ENCODE measurements at places on chromosomes 2 and 18.

DNA sequence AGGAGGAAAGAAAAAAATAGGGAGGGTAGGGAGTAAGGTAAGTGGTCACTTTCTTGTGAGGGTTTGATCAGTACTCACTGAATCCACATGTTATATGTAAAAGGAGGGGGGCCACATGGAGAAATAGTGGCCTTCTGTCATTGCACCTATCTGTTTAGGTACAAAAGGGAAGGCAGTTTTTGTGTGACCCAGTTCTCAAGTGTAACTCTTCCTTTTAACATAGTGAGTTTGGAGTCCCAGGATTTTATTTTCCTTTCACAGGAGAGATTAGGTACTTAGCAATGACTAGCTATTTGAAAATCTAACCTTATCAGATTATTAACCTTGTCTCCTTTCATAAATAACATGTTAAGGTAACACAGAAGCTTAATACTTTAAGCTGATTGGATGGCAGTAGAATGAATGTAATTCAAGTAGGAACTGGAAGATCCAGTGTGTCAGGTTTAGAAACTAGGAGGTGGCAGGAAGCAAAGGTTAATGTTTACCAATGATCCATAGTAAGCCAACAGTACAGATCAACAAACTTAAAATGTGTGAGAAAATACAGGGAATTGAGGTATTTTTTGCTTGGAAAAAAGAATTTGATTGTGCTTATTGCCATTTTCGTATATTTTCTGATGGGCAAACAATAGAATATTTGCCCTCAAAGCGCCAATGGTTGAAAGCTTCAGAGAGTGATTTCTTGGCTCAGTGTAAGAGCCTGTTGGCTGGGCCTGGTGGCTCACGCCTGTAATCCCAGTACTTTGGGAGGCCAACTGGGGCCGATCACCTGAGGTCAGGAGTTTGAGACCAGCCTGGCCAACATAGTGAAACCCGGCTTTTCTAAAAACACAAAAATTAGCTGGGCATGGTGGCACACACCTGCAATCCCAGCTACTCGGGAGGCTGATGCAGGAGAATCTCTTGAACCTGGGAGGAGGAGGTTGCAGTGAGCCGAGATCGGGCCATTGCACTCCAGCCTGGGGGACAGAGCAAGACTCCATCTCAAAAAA, 11.3 kb downstream of the HNMT start:
- DNase-seq, result no peak

DNA sequence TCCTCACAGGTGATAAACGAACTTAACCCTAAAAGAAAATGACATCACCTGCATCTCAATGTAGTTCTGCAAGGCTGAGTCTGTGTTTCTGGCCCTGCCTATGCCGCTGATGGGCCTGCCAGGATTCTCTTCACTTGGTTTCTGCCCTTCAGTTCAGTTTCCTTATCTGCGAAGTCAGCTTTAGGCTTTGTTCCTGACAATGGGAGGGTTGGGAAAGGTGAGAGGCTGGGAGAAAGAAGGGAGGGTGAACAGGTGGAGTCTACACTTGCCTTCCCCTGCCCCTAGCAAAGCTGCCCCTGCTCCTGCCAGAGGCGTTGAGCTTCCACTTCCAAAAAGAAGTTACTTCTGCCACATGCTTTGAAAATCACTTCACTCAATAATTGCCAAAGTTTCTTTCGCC, 124.0 kb upstream of the APCDD1 start:
- no peak for DNase-seq

GRCh38 chr2:110101901-110102803, 13.5 kb downstream of the MALL start:
- DNase-seq, result no peak

DNA sequence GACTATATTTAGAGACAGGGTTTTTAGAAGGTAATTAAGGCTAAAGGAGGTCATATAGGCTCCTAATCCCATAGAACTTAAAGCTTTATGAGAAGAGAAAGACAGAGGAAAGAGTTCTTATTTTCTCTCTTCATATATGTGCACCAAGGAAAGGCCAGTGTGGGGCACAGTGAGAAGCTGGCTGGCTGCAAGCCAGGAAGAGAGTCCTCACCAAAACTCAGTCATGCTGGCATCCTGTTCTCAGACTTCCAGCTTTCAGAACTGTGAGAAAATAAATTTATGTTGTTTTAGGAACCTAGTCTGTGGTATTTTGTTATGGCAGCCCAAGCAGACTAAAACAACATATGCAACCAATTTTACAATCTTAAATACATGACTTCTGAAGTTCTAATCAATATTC, 31.5 kb upstream of the ATIC start:
- DNase-seq, result no peak

DNA sequence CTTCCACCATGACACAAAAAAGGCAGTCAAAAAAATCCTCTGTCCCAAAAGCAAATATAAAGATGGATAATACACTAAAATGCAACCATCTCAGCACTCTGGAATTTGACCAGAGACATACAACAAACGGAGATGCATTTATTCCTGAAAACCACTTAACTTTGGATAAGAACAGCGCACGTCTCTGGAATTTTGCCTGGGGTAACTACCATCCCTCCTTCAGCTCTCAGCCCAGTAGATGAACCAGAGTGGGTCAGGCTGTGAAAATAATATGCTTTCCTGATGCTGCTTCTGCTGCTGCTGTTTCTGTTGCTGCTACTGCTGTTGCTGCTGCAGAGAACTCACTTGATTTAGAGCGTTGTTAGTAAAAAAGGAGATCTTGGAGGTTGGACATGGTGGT, 133.8 kb upstream of the ACVR2A start:
- DNase-seq, result no peak

Measured in GM06990 (cell line).